CD8-positive, alpha-beta memory T cell (primary cell): ENCODE measurements at places on chromosomes 5 and 9.

- no peak for DNase-seq
Observed at GRCh38 chr5:135715267-135716055, 119.0 kb upstream of the SLC25A48 start.

- no peak for DNase-seq
Observed at GRCh38 chr5:55934720-55935119, 60.0 kb downstream of the IL6ST start.

GRCh38 chr5:141821430-141821925, 56.7 kb downstream of the PCDH1 start:
- DNase-seq = no peak

DNA sequence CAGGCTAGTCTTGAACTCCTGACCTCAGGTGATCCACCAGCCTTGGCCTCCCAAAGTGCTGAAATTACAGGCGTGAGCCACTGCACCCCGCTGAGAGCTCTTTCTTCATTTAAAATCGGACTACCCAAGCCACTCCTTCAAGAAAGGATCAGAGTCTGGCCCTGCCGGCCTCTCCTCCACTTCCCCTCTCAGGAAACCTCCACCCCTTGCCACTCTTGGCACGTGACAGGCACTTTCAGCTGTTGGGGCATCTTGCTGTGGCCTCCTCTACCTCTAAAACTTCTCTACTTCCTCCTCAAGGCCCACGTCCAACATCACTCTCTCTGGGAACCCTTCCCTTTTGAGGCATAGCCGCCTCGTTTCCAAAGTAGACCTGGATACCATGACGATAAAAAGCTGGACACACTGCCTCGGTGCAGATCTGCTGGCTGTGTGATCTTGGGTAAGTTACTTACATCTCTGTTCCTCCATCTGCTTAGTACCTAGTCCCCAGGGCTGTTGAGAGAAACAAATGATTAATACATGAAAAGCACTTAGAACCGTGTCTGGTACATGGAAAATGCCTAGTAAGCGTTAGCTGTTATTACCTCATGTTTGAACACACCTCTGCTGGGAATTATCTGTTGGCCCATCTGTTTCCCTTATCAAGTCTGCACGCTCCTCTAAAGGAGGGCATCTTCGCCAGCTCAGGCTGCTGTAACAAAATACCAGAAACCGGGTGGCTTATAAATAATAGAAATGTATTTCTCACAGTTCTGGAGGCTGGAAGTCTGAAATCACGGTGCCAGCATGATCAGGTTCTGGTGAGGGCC, 55.3 kb downstream of the SMIM23 start:
- no peak for DNase-seq

DNA sequence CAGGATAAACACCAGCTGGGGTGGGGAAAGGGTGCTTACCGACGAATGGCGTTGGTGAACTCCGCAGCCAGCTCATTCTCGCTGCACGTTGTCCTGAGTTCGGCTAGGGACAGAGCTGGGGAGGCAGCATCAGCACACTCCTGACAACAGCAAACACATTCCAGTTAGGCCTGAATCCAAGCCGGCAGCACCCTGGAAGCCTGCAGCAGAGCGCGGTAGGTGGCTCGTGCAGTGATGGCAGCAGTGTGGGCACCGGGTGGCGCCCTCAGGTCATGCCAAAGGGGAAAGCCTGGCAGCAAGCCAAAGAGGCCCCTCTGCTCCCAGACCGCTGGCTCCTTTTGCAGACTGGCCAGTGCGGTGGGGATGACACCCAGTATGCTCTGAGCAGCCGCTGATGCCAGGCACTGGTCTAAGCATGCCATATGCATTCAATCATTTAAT, 66.9 kb downstream of the DCP2 start:
- no peak for DNase-seq
